Osteocyte (in vitro differentiated cells): ENCODE measurements at places on chromosomes 5 and 9. TPM values are rescaled to one million over a fixed set of nuclear protein-coding genes. Genes with fewer than 3 reads are reported as not detected.

- H3K27me3 ChIP-seq = peaks cover 20% of the 10 kb centered on the region
- H3K4me1 ChIP-seq = peaks cover 6% of the 10 kb centered on the region
- no peak overlapping the region for H3K27ac ChIP-seq
Observed at GRCh38 chr5:82320966-82321365, 42.8 kb upstream of the RPS23 start.

GRCh38 chr5:56900858-56901578 lies 8.4 kb upstream of the SETD9 start:
- no peak for DNase-seq
- no peaks in the 10 kb centered on the region for H3K27me3 ChIP-seq
- no peak overlapping the region for H3K4me3 ChIP-seq

- H3K4me1 ChIP-seq = no peaks in the 10 kb centered on the region
- no peak for DNase-seq
- no peak overlapping the region for H3K4me3 ChIP-seq
- H3K27me3 ChIP-seq = no peaks in the 10 kb centered on the region
Observed at GRCh38 chr5:167770461-167770860, 521.0 kb upstream of the WWC1 start.

- no peak overlapping the region for H3K4me3 ChIP-seq
- no peak overlapping the region for H3K27ac ChIP-seq
- DNase-seq = no peak
- H3K36me3 ChIP-seq = no peaks in the 10 kb centered on the region
Observed at GRCh38 chr5:60510049-60510448, 189.9 kb downstream of the DEPDC1B start.

DNA sequence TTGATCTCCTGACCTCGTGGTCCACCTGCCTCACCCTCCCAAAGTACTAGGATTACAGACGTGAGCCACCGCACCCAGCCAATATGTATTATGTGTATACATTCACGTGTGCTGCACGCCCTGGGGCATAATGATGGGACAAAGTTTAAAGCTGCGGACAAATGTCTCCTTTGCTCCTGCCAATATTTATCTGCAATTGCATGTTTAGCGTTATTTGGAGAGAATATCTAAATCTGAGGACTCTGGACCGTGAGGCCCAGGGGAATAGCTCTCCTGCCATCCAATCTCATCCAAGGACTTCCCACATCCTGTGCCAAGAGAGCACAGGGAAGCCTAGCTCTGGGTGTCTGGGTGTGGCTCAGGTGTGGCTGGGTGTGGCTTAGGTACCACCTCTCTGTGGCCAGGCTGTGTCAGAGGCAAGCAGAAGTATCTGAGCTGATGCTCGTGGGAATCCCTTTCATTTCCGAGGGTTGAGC lies 6.9 kb upstream of the BOD1 start:
- H3K4me3 ChIP-seq = no peak overlapping the region
- H3K27ac ChIP-seq = no peak overlapping the region
- H3K4me1 ChIP-seq = peaks cover 22% of the 10 kb centered on the region
- no peaks in the 10 kb centered on the region for H3K36me3 ChIP-seq

DNA sequence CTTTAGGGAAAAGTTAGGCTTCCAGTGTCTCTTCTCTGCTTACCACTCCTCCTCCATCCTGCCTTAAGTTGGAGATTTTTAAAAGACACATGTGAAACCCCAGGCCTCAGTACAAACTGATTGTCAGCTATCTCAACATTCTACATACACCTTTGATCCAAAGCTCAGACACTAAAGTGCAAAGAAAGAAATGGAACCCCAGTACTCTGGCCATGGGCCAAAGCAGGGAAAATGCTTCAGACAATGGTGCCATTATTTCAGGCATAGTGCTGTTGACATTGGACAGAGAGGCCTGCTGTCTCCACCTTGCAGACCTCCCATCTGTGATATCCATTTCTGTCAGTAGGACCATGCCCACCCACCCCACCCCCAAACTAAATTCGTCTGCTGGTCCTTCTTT lies 49.1 kb downstream of the G3BP1 start:
- H3K27me3 ChIP-seq = no peaks in the 10 kb centered on the region
- no peaks in the 10 kb centered on the region for H3K4me1 ChIP-seq
- DNase-seq = no peak
- H3K36me3 ChIP-seq = peaks cover 4% of the 10 kb centered on the region
- no peak overlapping the region for H3K4me3 ChIP-seq
- no peak overlapping the region for H3K27ac ChIP-seq

DNA sequence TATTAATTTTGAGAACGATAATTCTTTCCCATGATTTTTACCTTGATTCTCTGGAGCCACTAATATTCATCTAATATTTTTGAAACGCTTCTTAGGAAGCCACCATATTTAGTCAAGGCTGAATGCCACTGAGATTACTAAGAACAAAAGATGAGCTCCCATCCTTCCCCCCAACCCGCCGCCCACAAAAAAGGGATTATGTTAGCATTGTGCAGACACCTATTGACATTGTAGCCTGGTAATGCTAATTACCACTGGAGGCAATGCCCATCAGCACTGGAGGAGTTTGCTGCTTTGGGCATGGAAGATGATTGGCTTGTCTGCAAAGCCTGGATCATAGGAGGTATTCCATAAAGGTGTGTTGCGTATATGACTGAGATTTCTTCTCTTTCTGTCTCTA lies 739.1 kb upstream of the WWC1 start:
- H3K36me3 ChIP-seq = no peaks in the 10 kb centered on the region
- no peak overlapping the region for H3K27ac ChIP-seq
- no peaks in the 10 kb centered on the region for H3K4me1 ChIP-seq
- no peak for DNase-seq

- no peak for DNase-seq
- no peak overlapping the region for H3K4me3 ChIP-seq
- no peak overlapping the region for H3K27ac ChIP-seq
Observed at GRCh38 chr9:115980054-115980453, 173.5 kb upstream of the PAPPA start.

DNA sequence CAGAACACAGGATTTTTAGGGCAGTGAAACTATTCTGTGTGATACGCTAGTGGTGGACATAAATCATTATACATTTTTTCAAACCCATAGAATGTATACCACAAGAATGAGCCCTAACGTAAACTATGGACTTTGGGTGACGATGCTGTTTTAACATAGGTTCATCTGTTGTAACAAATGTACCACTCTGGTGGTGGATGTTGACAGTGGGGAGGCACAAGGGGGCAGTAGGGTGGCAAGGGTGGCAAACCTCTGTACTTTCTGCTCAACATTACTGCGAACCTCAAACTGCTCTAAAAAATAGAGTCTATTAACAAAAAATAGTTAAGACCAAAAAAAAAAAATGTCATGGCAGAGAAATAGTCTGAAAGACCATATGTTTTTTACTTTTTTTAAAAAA lies 9.1 kb upstream of the MVB12B start:
- no peak overlapping the region for H3K27ac ChIP-seq
- no peaks in the 10 kb centered on the region for H3K36me3 ChIP-seq
- no peaks in the 10 kb centered on the region for H3K4me1 ChIP-seq
- no peak overlapping the region for H3K4me3 ChIP-seq
- DNase-seq = no peak

DNA sequence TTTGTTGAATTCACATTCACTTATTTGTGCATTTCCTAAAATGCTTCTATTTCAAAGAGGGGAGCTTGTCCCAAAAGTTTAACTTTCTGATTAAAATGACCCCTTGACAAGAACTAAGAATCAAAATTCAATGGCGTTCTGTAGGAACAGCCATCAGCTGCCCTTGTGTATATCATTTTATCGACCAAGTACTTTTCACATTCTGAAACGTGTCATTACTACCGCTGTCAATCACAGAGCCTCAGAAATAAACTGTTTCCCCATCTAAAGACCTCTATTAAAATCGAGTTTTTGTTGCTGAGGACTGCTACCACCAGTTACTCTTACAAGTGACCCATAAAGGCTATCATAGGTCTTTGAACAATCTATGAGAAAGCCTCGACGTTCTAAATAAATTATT lies 1.6 kb upstream of the FOXD1 start:
- H3K27me3 ChIP-seq = peaks cover 45% of the 10 kb centered on the region
- H3K4me3 ChIP-seq = peak overlapping the region; percentile 71
- no peak overlapping the region for H3K27ac ChIP-seq
- peaks cover 14% of the 10 kb centered on the region for H3K36me3 ChIP-seq

DNA sequence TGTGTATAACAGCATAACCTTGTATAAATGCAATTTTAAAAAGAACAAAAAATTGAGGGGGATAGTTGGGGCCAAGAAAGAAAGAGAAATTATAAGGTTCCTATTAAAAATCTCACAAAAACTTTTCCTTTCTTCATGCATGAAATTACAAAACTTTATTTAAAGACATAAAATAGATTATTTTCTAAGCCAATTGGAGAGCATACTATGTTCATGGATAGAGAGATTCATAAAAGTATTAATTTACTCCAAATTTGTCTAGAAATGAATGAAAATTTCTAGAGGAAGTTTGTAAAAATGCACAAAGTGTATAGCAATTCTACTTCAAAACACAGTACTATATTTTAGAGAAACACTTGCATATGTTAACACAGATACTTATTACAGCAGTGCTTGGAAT lies 200.4 kb downstream of the PCSK1 start:
- H3K36me3 ChIP-seq = peaks cover 8% of the 10 kb centered on the region
- no peak for DNase-seq
- no peak overlapping the region for H3K4me3 ChIP-seq
- H3K4me1 ChIP-seq = peaks cover 32% of the 10 kb centered on the region
- no peak overlapping the region for H3K27ac ChIP-seq
- no peaks in the 10 kb centered on the region for H3K27me3 ChIP-seq

- no peaks in the 10 kb centered on the region for H3K36me3 ChIP-seq
- H3K4me3 ChIP-seq = no peak overlapping the region
- DNase-seq = no peak
Observed at GRCh38 chr9:33877727-33878489, 60.9 kb downstream of the UBE2R2 start.

- H3K36me3 ChIP-seq = no peaks in the 10 kb centered on the region
- no peak for DNase-seq
- no peak overlapping the region for H3K4me3 ChIP-seq
- no peaks in the 10 kb centered on the region for H3K4me1 ChIP-seq
Observed at GRCh38 chr5:22539762-22540161, 313.4 kb downstream of the CDH12 start.

DNA sequence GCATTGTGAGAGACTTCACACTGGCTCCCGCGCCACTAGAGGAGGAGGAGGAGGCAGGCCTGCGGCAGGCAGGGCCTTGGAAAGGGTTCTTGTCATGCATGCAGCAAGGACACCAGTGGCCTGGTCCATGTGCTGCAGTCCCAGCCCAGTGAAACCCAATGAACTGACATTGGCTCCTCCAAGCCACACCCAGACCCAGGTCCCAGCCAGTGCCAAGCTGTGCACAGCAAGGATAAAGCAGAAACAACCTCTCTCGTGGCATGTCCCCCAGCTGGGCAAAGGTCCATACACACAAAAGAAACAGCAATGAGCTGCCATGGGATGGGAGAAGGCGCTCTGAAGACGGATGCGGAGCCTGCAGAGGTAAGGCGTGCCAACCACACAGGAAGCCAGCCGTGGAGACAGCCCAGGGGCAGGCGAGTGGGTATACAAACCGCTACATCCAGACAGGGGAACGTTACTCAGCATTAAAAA lies 89.2 kb downstream of the SEMA4D start:
- H3K27me3 ChIP-seq = no peaks in the 10 kb centered on the region
- H3K4me3 ChIP-seq = no peak overlapping the region
- peaks cover 13% of the 10 kb centered on the region for H3K4me1 ChIP-seq
- no peak overlapping the region for H3K27ac ChIP-seq

DNA sequence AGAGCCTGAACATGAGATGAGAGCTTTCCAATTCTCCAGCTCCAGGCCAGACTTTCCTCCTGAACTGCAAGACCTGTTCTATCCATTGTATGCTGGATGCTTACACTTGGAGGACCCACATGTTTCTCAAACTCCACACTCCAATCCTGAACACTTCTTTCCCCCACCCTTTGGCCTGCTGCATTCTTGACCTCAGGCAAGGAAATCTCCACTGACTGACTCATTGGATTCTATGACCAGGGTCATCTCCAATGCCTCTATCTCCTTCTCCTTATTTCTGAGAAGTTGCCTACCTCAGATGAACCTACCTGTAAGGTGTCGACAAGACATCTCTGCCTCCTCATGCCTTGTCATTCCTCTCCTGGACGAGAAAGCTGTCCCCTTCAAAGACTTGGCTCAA lies 153.6 kb downstream of the CRB2 start:
- H3K27ac ChIP-seq = no peak overlapping the region
- H3K4me3 ChIP-seq = no peak overlapping the region
- H3K4me1 ChIP-seq = no peaks in the 10 kb centered on the region

GRCh38 chr5:124908581-124909451 lies 162.4 kb upstream of the ZNF608 start:
- H3K4me3 ChIP-seq = no peak overlapping the region
- no peak overlapping the region for H3K27ac ChIP-seq
- peaks cover 49% of the 10 kb centered on the region for H3K4me1 ChIP-seq
- no peaks in the 10 kb centered on the region for H3K27me3 ChIP-seq

- H3K27me3 ChIP-seq = no peaks in the 10 kb centered on the region
- H3K27ac ChIP-seq = peak overlapping the region; percentile 87
- H3K4me1 ChIP-seq = peaks cover 20% of the 10 kb centered on the region
Observed at GRCh38 chr5:128539038-128539429, 989 bp upstream of the FBN2 start.

DNA sequence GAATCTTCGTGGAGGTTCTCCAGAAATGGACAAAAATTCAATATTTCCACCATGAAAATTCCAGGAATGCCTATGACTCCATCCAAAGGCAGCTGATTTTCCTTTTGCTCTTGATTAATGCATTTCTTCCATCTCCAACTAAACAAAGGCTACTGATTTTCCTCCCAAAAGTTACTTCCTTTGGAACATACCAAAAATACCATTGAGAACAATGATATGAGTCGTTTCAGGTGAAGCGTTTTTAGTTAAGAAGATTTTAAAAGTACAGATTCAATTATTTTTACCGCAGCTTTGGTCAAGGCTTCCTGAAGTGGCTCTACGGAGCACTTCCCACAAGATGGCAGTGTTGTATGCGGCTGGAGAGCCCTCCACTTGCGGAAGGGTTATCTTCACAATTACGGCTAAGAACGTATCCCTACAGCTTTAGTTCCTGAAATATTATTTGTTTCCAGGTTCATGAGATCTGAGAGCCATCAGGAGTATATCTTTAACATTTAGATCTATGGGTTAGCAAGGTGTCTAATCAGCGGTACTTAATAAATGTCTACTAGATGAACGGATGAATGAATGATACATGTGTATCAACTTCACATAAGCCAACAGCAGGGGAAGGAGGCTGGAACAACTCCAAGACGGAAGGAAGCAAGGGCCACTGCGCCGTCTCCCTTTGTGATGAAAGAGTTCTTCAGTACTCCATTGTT lies 35.9 kb upstream of the ARSB start:
- DNase-seq = no peak
- peaks cover 15% of the 10 kb centered on the region for H3K27me3 ChIP-seq
- H3K4me1 ChIP-seq = peaks cover 19% of the 10 kb centered on the region
- peak overlapping the region; percentile 62 for H3K4me3 ChIP-seq
- H3K27ac ChIP-seq = peak overlapping the region; percentile 64
- H3K36me3 ChIP-seq = no peaks in the 10 kb centered on the region

The WDR38 gene
- total RNA-seq = not detected in 2 replicates

The PCDHGA9 gene
- total RNA-seq = 1.6 and 1.9 TPM in 2 replicates

The SH3PXD2B gene
- 114 and 125 TPM in 2 replicates for total RNA-seq

The ZBTB43 gene
- total RNA-seq = 17.1 and 20.3 TPM in 2 replicates

The PAEP gene
- not detected in 2 replicates for total RNA-seq

The CBY3 gene
- total RNA-seq = not detected in 2 replicates

The TLE1 gene
- total RNA-seq = 60.6 and 61.3 TPM in 2 replicates

The ZFP2 gene
- total RNA-seq = 1.2 and 1.7 TPM in 2 replicates

The PIP5KL1 gene
- total RNA-seq = 2.6 and 2.9 TPM in 2 replicates

The PAX5 gene
- total RNA-seq = not detected in 2 replicates

The CTSV gene
- 0.18 and 0.21 TPM in 2 replicates for total RNA-seq

The ZBED3 gene
- 18.0 and 21.0 TPM in 2 replicates for total RNA-seq

The ANKRD18B gene
- total RNA-seq = 13.8 and 15.3 TPM in 2 replicates

The LVRN gene
- 0.40 and 0.68 TPM in 2 replicates for total RNA-seq

The PCDHGA6 gene
- 0.18 and 0.21 TPM in 2 replicates for total RNA-seq

The POLR3G gene
- 3.8 and 4.4 TPM in 2 replicates for total RNA-seq

The SOHLH1 gene
- not detected in 2 replicates for total RNA-seq
